Stimulated activated CD8-positive, alpha-beta memory T cell treated with anti-CD3 and anti-CD28 coated beads, Interleukin-15, amount 100 ng/mL, for 1 hour (primary cell): ENCODE measurements at places on chromosomes 7 and 10.

GRCh38 chr10:54484186-54484585 lies 316.8 kb downstream of the PCDH15 start:
- DNase-seq = no peak

GRCh38 chr7:98990356-98990755 lies 112.0 kb downstream of the TRRAP start:
- DNase-seq = no peak

- no peak for DNase-seq
Measured at GRCh38 chr7:55965100-55965470, 700 bp downstream of the NIPSNAP2 start.

DNA sequence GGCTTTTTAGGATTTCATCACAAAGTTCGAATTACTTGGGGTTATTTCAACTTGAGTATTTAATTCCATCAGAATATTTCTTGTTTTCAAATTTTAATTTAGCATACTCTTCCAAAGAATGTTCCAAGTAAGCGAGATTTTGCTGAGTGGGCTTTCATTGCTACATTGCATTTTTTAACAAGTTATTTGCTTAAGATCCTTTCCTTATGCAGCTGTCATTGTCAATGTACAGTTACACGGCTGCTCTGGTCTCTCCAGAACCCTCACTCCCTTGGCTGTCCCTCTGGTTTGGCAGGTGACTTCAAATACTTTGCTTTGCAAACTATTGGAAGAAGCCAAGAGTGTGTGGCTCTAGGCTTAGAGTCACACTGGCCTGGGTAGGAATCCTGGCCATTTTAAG lies 80.0 kb downstream of the CFAP58 start:
- no peak for DNase-seq

- no peak for DNase-seq
Measured at GRCh38 chr7:158468181-158468580, 119.4 kb downstream of the PTPRN2 start.

GRCh38 chr7:128322040-128322643 lies 21.6 kb downstream of the RBM28 start:
- no peak for DNase-seq

- DNase-seq = no peak
Measured at GRCh38 chr7:20539201-20539600, 76.3 kb upstream of the ABCB5 start.

- no peak for DNase-seq
Measured at GRCh38 chr10:34969171-34969570, 121.0 kb downstream of the CUL2 start.

DNA sequence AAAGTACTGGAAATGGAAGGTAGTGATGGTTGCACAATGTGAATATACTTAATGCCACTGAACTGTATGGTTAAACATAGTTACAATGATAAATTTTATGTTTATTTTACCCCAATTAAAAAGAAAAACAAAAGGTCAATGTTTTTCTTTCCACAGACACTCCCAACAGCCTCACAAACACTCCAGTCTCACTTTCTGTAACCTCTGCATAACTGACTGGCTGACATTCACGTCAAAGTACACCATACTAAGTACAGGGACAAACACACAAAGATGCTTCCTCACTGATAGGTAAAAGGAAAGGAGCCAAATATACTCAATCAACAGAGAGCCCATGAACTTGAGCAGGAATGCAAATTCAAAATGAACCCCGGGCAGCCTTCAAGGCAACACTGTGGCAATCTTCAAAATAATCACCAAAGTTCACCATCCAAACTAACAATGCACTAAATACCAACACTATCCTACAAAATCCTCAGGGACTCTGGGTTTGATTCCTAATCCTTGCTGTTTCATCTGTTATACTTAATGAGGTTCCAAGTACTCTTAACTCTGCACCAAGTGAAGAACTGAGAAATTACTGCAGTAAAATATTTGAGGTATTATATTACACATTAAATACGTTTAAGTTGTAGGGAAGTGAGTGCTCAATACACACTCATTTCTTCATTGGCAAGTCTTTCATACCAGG lies 90.8 kb downstream of the ARMH3 start:
- no peak for DNase-seq

GRCh38 chr10:44976352-44977198 lies 2.0 kb downstream of the DEPP1 start:
- DNase-seq = no peak

DNA sequence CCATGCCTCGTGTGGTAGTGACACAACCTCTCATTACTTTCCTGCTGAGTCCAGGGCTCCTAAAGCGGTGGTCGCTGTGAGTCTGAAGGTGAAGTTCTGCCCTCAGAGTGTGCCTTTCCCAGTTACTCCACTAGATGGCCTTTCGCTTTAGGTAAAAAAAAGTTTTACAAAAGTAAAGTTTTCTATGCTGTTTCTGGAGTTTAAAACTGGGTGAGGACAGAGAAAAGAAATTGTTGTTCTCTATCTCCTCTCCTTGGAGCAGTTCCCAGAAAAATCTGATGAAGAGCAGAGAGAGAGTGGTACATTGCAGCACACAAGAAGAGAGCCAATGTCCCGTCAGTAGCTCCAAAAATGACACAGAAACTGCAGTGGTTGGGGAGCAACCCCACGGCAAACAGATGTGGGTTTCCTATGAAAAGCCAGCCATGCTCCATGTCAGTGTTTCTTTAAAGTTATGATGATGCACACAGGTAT lies 257.1 kb downstream of the GLI3 start:
- DNase-seq = no peak

DNA sequence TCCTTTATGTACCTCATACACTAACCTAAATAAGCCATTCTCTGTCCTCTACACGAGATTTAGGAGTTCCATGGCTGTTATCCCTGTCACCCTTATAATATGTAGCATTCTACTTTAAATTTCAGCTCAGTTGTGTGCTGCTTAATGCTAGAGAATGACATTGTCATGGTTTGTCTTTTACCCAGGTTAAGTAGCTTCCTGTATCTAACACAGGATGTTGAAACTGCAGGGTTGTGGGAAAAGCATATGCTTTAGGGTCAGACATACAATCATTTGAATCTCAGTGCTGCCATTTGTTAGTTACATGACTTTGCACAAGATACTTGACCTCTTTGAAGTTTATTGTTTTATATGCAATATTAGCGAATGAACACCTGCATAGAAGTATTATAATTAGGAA lies 235.1 kb upstream of the CACNA2D1 start:
- no peak for DNase-seq

DNA sequence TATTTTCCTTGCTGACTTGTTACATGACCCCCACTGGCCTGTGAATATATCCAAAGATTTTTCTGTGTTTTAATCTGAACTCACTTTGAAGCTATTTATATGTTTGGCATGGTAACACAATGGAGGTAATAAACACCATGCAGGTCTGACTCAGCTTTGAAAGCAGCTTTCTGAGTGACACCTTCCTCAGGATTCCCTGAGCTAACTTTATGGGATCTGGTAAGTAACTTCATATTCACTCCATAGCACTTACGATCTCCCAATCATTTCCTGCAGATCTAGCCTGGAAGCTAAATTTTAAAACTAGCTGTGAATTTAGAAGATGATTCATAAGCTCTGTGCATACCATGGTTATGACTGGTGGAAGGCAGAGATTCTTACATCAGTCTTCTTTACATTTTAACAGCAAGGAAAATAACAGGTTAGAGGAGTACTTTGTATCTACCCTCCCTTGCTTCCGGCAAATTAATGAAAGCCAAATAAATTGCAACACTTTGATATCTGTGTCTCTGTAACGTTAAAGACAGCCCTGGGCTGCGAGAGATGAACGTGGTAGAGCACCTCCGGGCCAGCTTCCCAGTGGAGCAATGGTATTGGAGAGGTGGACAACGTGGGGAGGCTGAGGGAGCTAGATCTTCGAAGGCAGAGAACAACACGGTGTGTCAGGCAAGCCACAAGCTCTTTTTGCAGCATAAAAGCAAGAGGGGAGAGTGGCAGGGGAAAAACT lies 170.2 kb upstream of the KLF14 start:
- DNase-seq = no peak

DNA sequence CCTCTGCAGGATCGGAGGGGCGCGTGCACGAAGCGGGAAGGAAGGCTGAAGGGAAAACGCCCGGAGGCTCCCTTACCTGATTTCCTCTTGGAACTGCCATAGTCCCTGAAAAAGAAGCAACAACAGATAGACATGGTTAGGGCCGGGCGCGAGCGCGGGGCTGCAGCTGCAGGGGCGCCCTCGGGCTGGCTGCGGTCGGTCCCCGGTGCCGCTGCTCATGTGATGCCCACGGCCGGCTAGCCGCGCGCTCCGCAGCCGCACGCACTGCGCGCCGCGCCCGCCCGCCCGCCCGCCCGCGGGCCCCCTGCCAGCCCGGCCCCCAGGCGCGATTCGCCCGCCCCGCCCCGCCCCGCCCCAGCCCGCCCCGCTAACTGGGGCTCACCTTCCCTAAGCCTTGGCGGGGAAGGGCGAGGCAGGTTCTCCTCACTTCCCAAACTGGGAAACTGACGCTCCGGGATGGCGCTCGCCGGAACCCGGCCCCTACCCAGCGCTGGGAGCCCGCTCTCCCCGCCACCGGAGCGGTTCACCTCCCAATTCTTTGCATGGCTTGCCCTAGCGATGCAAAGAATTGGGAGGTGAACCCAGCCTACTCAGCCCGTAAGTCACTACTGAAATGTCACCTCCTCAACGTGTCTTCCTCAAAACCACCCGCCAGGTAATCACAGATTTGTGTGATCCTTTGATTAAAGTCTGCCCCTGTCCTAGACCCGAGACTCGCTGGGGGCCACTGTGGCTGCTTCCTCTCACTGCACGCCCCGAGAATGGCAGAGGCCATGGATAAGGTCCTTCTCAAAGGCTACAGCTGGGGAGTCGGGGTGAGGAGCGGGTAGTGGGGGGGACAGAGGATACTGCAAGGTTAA lies 162.2 kb downstream of the SH3PXD2A start:
- DNase-seq = no peak

DNA sequence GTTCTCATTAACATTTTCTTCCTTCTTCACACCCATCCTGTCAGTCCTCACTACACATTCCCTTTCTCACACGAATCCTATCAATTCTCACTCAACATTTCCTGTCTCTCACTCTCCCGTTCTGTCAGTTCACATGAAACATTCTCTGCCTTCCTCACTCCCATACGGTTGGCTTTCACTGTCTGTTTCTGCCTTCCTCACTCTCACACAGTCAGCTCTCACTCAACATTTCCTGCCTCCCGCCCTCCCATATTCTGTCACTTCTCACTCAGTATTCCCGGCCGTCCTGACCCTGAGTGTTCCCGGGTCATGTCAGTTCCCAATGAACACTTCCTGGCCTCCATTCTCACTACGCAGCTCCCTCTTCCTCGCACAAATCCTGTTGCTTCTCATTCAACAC lies 61.5 kb downstream of the DYNC2I1 start:
- no peak for DNase-seq

DNA sequence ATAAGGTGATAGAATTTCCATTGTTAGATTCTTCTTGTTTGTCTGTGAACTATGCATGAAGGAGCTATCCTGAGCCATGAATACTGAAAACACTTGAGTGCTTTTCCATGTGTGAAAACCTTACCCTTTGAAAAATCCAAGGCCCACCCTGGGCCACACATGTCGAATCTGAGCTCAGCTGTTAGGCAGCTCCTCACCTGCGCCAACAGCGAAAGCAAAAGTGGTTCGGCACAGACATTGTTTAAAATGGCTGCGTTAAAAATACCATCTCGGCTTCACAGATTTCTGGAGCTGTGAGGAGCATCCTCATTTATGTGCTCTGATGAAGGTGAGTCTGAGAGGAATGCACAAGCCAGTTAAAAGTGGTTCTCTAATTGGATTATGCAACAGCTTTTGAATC lies 137.7 kb downstream of the NEUROD6 start:
- DNase-seq = no peak

DNA sequence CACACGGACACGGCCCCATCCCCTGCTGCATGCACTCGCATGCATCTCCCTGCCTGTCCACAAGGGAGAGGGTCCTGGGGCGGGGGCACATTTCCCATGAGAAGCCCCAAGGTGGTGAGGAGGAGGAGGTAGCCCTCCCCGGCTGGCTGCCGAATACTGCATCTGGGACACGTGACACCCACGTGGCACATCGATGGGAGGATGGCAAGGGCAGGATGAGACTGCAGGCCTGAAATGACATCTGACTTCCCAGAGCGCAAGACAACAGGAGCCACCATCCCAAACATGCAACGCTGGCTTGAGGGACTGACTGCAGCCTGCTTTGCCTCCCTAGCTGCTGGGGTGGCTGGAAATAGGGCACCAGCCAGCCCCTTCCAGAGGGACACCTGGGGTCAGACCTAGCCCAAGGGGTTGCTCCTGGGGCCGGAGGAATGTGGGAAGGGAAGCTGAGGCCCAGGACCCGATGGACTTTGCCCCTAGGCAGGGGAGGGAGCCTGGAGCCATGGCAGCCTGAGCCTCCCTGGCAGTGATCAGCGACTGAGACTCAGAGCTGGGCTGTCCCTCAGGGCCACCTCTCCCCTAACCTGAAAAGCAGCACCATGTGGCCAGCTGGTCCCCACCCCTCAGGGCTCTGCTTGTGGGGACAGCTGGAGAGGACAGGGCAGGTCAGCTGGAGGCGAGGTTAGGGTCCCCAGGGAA lies 16.1 kb downstream of the BUD23 start:
- no peak for DNase-seq

GRCh38 chr7:141558544-141559183 lies 7.5 kb downstream of the AGK start:
- DNase-seq = no peak

- no peak for DNase-seq
Measured at GRCh38 chr7:52920977-52921376, 114.5 kb upstream of the POM121L12 start.

GRCh38 chr10:109912335-109913281 lies 10.7 kb downstream of the XPNPEP1 start:
- DNase-seq = no peak

- DNase-seq = no peak
Measured at GRCh38 chr10:97574374-97575126, 2.0 kb downstream of the ANKRD2 start.

- no peak for DNase-seq
Measured at GRCh38 chr7:74178632-74179031, 4.5 kb downstream of the EIF4H start.

DNA sequence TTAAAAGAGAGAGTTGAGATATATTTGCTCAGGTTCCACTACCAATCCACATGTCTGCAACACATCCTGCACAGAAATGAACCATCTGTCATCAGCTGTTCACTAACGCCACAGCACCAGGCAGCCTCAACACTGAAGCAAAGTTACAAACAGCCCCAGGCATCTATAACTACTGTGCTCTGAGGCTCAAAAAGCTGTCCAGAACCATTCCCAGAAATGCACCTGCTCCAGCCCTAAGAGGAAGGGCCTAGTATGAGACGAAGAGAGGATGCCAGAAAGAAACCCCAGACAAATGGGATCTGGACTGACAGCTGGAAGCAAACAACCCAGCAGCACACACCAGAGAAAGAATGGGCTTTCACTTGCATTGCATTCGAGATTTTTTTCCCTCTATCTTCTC lies 159.3 kb downstream of the ELMO1 start:
- no peak for DNase-seq

GRCh38 chr10:12042409-12042796 lies 206 bp downstream of the UPF2 start:
- no peak for DNase-seq

- DNase-seq = no peak
Measured at GRCh38 chr7:118289476-118289875, 65.0 kb downstream of the ANKRD7 start.

GRCh38 chr7:71243736-71244410 lies 111.9 kb downstream of the GALNT17 start:
- no peak for DNase-seq
